Activated CD8-positive, alpha-beta memory T cell treated with anti-CD3 and anti-CD28 coated beads for 48 hours (primary cell): ENCODE measurements at places on chromosomes 2 and 18.

DNA sequence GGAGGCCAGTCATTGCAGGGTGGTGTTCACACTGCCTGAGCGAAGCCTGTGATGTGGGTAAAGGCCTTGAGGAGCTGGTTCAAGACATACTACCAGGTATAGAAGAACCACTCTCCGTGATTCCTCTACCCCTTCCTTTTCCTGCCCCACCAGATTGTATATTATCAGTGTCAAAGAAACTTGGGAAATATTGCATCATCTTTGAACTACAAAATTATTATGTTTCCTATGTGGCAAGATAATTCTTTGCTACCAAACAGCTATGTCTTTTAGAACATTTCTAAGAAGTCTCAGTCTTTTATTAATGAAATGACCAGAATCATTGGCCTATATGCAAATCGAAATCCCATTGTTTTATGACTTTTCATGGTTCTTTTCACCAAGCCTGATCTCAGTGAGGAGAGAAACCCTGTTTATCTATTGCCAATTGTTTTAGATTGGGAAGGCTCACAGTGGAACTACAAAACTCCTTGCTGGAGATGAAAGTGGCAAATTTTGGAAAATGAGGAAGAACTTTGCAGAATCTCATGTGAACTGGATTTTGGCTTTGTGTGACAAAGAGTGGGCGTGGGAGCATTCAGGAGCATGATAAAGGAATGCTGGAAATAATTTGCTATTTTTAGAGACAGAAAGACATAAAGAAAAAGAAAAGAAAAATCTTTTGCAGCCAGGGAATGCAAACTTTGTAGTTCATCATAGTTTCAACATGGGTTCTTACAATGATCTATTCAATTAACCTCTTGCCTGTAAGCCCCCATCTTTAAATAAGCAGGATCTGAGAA lies 286.9 kb downstream of the INSIG2 start:
- DNase-seq, result no peak

DNA sequence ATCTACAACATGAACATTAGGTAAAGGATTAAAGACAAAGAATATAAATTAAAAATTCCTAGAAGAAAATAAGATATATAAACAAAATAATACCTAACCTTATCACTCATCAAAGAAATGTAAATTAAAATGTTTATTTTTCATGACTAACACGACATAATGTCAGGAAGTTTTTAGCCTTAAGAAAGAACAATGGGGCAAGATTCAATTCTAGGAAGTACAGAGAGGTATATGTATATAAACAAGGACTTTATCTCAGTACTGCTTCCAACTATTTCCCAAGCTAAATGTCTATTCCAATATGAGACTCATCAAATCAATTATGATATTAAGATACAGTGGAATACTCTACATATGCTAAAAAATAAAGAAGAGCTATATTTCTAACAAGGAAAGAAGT lies 44.1 kb downstream of the TTC21B start:
- DNase-seq, result no peak

- DNase-seq, result no peak
Observed at GRCh38 chr2:53173698-53174455, 593.7 kb upstream of the CHAC2 start.

DNA sequence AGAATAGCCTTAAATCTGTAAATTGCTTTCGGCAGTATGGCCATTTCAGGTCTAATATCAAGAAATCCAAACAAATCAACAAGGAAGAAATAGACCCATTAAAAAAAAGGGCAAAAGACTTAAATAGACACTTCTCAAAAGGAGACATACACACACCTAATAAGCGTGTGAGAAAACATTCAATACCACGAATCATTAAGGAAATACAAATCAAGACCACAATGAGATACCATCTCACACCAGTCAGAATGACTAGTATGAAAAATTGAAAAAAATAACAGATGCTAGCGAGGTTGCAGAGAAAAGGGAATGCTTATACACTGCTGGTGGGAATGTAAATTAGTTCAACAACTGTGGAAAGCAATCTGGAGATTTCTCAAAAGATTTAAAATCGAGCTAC lies 243.2 kb downstream of the DSEL start:
- no peak for DNase-seq

- DNase-seq, result no peak
Observed at GRCh38 chr2:178858896-178859625, 51.8 kb upstream of the TTN start.

DNA sequence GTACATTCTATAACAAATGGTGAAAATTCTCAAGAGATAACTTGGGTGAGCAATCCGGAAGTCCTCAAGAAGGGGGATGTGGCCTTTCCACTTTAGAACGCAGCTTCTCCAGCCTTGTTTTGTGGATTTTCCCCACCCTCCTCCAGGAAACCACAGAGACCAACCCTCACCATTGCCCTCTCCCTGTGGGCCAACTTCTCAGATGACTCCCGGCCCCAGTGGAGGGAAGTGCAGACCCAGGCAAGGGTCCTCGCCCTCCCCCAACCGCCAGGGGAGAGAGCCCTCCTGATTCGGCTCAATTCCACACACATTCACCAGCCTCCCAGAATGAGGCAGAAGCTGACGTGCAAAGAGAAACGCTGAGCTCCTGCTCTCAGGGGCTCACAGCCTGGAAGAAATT lies 277.2 kb downstream of the EIPR1 start:
- DNase-seq, result no peak

- no peak for DNase-seq
Observed at GRCh38 chr2:42010743-42011298, 37.0 kb upstream of the PKDCC start.

- DNase-seq, result no peak
Observed at GRCh38 chr2:27655155-27655951, 8.1 kb downstream of the SUPT7L start.

GRCh38 chr2:231294571-231295362 lies 96.3 kb downstream of the ARMC9 start:
- no peak for DNase-seq

- DNase-seq, result no peak
Observed at GRCh38 chr2:29015701-29016470, 34.8 kb downstream of the TOGARAM2 start.

DNA sequence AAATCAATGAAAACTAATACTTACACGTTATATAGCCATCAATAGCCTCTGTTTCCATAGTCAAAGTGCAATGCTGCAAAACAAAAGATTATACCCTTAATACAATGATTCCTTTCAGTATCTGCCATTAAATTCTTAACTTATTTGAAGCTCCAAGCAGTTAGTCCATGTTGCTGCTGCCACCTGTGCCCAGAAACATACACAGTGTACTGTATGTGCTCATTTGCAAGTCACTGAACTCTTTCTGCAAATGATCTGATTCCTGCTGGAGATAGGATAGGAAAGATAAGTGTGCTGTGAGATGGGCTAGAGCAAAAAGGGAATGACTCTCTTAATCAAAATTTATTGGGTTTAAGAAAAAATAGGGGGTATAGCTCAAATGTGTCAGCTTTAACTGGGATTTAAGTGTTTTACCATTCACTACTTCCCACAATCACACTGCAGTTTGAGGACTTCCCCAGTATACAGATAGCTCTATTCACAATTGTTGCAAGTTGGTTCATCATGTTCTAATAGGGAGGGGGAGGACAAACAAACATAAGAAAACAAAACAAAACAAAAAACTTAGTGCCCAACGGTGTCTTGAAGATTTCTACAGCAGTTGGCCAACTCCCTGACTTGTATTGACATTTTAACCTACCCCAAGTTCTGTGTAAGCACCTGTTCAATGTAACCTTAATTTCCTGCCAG lies 2.7 kb downstream of the IKZF2 start:
- DNase-seq, result no peak

GRCh38 chr2:67881816-67882215 lies 181.0 kb downstream of the C1D start:
- DNase-seq, result no peak

DNA sequence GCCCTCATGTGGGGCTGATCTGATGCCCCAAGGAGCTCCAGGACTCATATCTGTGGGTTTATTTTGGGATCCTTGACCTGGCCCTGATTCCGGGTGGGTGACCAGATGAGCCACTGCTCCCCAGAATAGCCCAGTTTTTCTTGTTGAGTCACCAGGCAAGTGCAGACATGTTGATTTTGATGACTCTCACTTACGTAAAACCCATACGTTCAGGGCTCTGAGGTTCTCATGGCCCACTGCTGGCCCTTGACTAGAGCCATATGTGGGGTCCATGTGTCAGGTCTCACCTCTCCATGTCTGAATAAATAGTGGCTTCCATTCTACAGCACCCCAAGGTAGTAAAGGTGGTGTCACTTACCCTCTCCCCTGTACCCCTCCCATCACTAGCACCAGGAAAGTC lies 41.9 kb downstream of the CDC42EP3 start:
- DNase-seq, result no peak

DNA sequence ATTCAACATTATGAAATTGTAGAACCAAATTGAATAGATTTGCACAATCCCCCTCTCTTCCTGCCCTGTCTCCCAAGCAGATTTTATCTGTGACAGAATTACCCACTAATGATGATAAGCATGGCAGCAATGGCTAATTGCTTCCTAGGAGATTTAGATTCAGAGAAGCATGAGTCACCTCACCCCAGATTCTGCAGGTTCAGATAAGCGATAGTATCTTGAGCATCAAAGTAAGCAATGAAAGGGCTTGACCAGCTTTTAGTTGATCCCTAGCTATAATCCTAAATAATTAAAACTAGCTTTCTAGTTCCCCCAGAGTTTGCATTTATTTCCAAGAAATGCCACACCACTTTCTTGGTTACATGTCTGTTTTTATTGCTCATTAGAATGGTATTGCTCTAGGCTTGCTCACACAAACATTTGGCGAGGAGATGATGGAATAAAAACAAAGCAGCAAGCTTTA lies 204.3 kb downstream of the GULP1 start:
- no peak for DNase-seq

GRCh38 chr2:201795607-201796477 lies 10.5 kb upstream of the CDK15 start:
- no peak for DNase-seq

GRCh38 chr2:2123238-2123637 lies 207.8 kb downstream of the MYT1L start:
- DNase-seq, result no peak

DNA sequence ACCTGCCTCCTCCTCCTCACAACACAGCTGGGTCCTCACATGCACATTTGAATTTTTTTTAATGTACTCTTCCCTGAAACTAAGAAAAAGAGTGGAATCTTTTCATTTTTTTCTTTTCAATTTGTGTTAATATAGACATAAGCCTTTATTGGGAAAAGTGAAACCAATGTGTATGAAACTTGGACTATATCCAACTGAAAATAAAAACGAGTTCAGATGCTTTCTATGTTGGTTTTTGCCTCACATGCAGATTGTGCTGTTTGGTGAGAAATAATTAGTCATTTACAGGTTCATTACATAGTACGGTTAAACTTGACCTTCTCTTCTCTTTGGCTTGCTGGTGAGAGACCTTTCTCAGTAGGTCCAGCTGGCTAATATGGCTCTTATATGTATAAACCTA lies 515.2 kb upstream of the FANCL start:
- DNase-seq, result no peak

GRCh38 chr2:141515931-141516330 lies 614.9 kb downstream of the LRP1B start:
- DNase-seq, result no peak

- DNase-seq, result no peak
Observed at GRCh38 chr2:62465741-62466502, 40.1 kb downstream of the TMEM17 start.

DNA sequence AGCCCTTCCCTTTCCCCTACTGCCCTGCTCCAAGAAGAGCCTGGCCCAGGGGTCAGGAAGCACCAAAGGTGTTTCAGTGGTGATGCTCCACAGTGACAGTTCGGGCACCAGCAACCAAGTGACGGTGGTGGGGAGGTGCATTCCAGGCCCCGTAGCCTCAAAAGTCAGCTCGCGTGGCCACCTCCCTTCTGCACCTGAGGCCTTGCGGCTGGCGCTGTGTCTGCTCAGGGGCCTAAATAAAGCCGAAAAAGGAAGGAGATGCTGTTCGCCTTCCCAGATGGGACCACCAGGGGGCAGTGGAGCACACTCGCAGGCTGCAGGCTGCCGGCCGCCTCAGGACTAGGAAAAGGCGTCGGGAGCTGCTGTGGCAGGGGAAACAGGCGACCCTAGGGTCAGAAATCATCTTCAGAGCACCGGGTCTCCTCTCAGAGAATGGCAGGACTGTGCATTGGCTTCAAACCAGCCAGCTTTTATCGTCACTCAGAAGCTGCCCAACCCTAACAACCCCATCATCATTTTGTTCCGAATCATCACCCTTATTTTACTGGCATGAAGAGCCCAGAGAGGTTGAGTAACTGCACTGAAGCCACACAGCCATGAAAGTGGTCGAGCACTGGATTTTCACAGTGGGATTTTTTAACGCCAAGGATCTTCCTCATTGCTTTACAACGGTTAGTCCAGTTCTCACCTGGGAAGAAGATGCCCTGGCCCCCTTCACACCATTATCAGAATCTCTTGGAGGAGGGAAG lies 213.0 kb upstream of the CELF4 start:
- peak; percentile 4 for DNase-seq

GRCh38 chr2:169105476-169105875 lies 36.1 kb downstream of the DHRS9 start:
- no peak for DNase-seq
